ENCODE measurements at places on chromosomes 1 and 21.

DNA sequence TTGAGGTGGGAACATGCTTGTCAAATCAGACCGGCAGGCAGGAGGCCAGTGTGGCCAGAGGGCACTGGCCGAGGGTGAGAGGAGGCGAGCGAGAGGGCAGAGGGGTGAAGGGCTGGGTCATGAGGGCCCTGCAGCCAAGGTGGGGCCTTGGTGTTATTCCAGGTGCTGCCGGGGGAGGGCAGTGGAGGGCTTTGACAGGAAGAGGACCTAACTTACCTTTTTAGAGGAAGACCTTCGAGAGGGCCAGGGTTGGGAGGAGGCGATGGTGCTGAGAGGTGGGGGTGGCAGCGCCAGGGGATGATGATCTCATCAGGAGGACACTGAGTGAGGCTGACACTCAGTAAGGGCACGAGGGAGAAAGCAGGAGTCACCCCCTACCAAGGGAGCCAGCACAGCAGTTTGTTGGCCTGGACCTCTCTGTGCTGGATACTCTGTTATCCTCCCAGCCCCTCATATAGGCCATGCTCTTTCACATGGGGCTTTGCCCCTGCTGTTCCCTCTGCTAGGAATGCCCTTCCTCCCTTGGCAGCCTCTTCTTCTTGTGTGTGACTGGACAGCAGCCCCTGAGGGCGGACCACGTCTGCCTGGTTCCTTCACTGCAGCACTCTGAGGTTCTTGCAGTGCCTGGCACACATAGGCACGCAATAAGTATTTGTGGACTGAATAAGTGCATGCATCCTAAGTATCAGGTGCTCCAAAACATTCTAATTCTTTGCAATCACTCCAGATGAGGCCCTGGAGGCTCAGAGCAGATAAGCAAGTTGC is 7.5 kb upstream of the TTC22 start:
- DNase-seq = no peak

DNA sequence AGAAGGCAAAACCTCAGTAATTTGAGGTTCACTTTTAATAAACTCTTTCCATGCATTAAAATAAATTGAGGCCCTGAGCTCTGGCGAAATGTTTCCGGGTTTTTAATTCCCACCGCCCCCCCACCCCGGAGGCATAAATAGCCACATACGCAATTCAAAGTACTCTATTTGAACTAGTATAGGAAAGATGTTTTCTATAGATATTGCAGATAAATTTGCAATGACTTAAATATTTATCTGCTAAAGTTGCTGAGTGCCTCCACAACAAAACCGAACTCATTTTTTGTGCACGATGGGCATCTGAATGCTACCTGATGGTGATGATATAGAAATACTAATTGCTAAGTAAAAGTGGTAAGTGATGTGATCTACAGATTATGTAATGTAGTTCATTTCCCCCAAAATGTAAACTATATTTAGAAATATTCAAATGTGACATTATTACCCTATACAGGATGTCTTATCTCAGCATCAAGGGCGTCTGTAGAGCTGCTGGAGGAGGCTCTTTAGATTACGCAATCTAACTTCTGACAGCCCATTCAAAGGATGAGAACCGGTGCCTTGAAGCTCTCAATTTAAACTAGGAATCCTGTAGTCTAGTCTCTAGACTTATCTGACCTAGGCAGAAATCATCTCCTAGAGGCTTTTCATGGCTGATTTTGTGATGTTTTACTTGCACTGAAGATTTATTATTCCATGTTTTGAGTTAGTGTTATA is 8.5 kb downstream of the IRF2BP2 start:
- peak; percentile 56 for DNase-seq

DNA sequence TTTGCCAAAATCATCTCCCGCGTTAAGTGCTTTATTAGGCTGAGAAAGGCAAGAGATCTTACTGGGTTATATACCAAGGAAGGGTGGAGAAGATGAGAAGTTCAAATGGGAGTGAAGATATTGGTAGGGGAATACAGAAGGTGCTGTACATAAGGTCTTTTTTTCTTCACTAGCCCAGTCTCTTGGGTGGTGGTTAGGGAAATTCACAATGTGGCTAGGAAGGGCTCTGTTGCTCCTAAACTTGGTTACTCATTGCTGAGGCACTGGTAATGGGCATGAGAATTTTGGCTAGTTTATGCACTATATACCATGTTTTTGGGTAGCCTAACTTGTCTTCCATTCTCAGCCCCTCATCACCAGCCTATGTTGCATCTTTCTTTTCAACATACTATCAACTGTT is 50.6 kb downstream of the LHX4 start:
- DNase-seq = no peak

- peak; percentile 59 for DNase-seq
Observed at GRCh38 chr1:37682334-37682987, 9.9 kb upstream of the CDCA8 start.

DNA sequence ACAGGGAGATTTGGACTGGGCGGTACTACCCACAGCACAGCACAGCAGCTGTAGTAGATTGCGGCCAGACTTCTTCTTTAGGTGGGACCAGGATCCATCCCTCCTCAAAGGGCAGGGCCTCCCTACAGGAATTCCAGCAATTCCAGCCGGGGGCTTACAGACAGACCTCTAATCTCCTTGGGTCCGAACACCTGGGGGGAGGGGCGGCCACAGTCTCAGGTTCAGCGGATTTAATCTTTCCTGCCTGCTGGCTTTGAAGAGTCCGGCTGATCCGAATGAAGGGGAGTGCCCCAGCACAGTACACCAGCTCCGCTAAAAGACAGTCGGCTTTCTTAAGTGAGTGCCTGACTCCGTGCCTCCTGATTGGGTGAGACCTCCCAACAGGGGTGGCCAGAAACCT is 1708.5 kb downstream of the BRINP3 start:
- no peak for DNase-seq

- DNase-seq = no peak
Observed at GRCh38 chr1:30572192-30572591, 151.2 kb downstream of the MATN1 start.

DNA sequence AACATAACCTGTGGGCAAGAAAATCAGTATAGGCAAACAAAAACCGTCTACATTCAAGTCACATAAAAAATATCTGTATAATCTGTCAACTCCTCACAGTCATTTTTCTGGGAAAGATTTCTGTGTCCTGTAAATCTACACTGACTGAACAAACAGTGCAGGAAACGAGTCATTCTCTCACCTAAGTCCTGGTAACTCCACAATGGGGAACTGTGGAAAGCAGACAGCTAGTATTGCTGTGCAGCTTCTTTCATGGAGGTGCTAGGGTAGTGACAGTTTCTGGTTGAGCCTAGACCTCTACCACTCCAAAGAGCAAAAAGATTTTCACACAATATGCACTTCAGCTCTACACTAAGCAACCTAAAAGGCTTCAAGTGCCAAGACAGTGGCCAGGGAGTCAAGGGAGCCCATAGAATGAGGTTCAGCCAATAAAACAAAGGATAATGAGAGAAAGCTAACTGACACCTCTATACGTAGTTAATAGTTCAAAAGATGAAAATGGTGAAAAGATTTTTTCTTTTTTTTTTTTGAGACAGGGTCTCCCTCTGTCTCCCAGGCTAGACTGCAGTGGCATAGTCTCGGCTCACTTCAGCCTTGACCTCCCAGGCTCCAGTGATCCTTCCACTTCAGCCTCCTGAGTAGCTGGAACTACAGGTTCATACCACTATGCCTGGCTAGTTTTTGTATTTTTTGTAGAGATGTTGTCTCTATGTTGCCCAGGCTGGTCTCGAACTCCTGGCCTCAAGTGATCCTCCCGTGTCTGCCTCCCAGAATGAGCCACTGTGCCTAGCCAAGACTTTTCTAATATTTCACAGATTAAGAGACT is 5.5 kb downstream of the PTP4A2 start:
- DNase-seq = peak; percentile 16

- no peak for DNase-seq
Observed at GRCh38 chr1:202593845-202594244, 116.4 kb downstream of the SYT2 start.

- DNase-seq = no peak
Observed at GRCh38 chr1:96308314-96308713, 413.3 kb upstream of the PTBP2 start.

- DNase-seq = no peak
Observed at GRCh38 chr1:202230061-202230938, 36.7 kb downstream of the LGR6 start.
